ENCODE measurements at places on chromosomes 16 and 17.

GRCh38 chr17:9431620-9432019 is 144.0 kb downstream of the STX8 start:
- no peak for DNase-seq

DNA sequence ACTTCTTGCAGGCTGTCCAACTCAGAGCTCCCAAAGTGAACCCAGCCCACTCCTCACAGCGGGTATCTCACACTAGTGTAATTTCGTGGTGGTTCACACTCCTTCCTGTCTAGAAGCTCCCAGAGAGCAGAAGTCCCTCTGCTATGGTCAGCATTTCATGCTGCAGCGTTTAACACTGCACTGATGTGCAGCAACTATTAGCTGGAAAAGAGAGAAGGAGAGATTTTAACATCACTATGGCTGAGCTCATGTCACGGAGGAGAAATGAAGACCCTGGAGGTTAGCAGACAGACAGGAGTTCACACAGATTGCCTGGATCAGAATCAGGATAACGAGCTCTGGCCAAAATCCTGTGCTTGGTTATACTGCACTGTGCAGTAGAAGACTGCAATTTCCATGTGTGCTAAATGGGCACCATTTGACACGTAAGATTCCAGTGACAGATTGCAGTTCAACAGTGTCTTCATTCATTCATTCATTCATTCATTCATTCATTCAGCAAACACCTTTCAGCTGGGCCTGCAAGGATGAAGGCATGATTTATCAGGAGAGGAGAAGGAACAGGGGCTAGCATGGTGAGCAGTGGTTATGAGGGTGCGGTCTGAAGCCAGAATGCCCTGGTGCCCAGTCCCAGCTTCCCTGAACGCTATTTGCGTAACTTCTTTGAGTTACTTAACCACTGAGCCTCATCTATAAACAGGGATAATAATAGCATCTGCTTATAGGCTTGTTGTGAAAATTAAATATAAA is 5.3 kb upstream of the CCL1 start:
- DNase-seq: no peak

- no peak for DNase-seq
Measured at GRCh38 chr17:12342161-12342560, 321.5 kb downstream of the MAP2K4 start.

GRCh38 chr16:19168371-19169081 is 486 bp downstream of the SYT17 start:
- DNase-seq: no peak

- no peak for DNase-seq
Measured at GRCh38 chr17:72816406-72816805, 276.1 kb downstream of the SLC39A11 start.

Measured in activated naive CD4-positive, alpha-beta T cell (primary cell).